ENCODE measurements at places on chromosomes 2 and 18.

GRCh38 chr2:226791056-226791486, 8.5 kb downstream of the IRS1 start:
- DNase-seq, result peak; percentile 86

DNA sequence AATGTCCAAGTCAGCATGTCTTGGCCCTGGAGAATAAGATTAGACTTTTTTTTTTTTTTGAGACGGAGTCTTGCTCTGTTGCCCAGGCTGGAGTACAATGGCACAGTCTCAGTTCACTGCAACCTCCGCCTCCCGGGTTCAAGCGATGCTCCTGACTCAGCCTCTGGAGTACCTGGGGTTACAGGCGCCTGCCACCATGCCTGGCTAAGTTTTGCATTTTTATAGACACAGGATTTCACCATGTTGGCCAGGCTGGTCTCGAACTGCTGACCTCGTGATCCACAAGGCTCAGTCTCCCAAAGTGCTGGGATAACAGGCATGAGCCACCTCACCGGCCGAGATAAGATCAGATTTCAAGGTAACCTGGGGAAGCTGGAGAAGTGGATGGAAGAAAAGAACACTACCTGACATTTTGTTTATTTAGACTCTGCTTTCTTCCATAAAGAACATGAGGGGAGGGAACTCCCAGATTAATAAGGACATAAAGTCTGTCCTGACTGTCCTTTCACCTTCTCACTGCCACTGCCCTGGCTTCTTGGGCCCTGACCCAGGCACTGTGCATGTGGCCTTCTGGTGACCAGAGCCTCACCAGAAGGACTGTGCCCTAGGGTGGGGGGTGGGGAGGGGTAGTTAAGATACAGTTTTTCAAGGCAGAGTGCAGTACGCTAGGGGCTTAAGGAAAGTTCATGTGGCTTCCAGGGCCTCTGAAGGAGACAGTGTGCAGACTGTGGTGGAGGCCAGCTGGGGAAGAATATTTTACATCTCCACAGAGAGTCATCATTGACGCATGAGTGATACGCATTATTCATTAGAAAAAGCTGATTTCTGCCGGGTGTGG, 4.8 kb upstream of the IMPA2 start:
- no peak for DNase-seq

GRCh38 chr2:1613731-1614354, 130.5 kb downstream of the PXDN start:
- DNase-seq, result no peak

DNA sequence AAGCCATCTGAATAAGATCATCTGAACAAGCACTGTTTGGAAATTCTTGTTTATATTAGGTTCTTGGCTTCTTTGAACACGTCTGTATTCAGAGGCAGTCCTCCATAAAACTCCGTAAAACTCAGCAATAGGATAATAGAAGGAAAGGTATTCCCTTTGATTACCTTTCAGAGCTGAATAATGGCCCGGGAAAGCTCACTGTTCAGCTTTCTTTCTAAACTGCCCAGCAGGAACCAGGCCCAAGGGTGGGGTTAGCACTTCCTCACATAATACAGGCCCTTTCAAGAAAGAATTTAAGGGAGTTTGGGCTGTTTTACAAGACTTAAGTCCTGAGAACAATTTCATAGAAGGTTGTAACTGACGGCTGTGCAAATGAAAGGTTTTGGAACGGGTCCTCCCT, 72.2 kb upstream of the PHLPP1 start:
- no peak for DNase-seq

- DNase-seq, result peak; percentile 97
Measured at GRCh38 chr2:219497495-219498279, 1.0 kb upstream of the GMPPA start.
